ENCODE measurements at places on chromosomes 1 and 21.
A peak's percentile ranks its signal among the peaks of the same experiment; 100 is the strongest.

- DNase-seq, result no peak
These were observed 43.6 kb downstream of the AKNAD1 start for GRCh38 chr1:108813326-108813725.

- DNase-seq, result no peak
These were observed 11.7 kb downstream of the CD2 start for GRCh38 chr1:116765962-116766361.

GRCh38 chr1:94617957-94618739, 76.6 kb upstream of the F3 start:
- DNase-seq, result no peak

DNA sequence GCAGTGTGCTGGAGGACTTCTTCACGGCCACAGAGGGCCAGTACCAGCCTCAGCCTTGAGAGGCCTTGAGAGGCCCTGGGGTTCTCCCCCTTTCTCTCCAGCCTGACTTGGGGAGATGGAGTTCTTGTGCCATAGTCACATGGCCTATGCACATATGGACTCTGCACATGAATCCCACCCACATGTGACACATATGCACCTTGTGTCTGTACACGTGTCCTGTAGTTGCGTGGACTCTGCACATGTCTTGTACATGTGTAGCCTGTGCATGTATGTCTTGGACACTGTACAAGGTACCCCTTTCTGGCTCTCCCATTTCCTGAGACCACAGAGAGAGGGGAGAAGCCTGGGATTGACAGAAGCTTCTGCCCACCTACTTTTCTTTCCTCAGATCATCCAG, 6.2 kb upstream of the HDAC1 start:
- no peak for DNase-seq

DNA sequence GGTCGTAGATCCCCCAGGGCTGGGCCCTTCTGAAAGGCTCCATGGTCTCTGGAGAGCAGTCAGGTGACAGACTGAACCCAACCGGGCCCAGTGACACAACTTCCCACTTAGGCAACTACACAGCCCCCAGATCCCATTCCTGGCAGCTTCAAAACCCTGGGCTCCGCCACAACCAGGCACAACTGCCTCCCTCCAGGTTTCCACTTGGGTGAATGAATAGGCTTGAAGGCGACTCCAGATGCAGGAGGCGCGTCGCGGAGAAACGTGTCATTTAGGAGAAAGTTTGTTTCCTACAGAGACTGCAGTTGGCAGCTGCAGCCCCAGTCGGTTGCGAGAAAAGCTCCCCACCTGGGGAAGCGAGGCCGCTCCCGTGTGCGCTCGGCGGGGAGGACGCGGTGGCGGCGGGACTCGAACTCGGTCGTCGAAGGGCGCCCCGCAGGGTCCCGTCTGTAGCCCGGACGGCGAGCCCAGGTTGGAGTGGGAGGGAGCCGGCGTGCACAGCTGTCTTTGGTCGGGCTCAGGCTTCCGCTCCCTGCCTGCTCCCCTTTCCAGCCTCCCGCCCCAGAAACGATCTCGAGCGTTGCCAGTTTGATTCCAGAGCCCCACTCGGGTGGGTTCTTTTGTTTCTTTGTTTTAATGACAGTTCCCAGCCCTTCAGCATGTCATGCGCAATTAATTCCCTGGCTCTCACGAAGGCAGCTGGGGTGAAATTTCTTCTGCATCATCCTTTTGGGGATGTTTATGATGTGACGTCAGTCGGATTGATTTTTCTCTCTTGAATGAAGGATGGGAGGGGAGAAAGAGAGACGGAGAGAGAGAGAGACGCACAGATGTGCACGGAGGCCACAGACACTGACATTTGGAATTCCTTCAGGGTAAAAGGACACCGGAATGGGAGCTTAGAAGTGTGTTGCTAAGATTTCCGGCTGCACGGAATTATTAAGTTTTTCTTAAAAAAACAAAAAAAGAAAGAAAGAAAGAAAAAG, 862 bp upstream of the SGIP1 start:
- no peak for DNase-seq

GRCh38 chr1:89603651-89604413, 29.1 kb upstream of the LRRC8C start:
- no peak for DNase-seq

- DNase-seq, result no peak
These were observed 88.5 kb downstream of the GPR88 start for GRCh38 chr1:100626397-100626796.

GRCh38 chr1:183723571-183723970, 70.5 kb upstream of the APOBEC4 start:
- no peak for DNase-seq

DNA sequence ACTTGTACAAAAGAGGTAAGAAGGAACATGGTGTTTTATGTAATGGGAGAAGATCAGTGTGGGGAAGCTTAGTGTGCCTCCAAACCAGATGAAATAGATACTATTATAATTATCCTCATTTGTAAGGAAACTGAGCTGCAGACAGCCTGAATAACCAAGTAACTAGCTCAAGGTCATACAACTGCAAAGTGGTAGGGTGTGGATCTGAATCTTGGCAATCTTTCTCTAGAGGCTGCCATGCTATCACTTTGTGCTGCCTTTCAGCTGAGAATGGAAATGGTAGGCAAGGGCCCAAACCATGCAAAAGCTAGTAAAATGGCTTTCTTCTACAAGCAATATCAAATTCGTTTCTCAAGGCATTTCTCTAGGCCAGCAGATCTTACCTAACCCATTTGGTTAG, 51.0 kb downstream of the DUSP10 start:
- no peak for DNase-seq

- no peak for DNase-seq
These were observed 20.1 kb upstream of the COL16A1 start for GRCh38 chr1:31723828-31724359.

- no peak for DNase-seq
These were observed 63.9 kb upstream of the GRHL3 start for GRCh38 chr1:24255226-24255625.

DNA sequence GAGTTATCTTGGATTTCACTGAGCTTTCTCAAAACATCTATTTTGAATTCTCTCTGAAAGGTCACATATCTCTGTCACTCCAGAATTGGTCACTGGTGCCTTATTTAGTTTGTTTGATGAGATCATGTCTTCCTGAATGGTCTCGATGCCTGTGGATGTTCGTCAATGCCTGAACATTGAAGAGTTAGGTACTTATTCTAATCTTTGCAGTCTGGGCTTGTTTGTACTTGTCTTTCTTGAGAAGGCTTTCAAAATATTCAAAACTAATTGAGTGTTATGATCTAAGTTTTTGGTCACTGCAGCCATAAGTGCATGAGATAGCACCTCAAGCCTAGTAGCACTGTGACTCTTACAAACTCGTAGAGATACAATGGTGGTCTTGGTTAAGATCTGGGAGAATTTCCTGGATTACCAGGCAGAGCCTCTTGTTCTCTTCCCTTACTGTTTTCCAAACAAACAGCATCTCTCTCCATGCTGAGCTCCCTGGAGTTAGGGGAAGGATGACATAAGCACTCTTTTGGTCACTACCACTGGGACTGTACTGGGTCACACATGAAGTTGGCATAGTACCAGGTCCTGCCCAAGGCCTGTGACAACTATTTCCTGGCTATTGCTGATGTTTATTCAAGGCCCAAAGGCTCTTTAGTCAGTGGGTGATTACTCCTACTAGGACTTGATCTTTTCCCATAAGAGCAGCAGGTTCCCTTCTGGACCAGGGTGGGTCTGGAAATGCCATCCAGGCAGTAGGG, 25.6 kb downstream of the SLC22A15 start:
- DNase-seq, result peak; percentile 9

GRCh38 chr1:58718435-58718834, 18.6 kb upstream of the MYSM1 start:
- DNase-seq, result no peak

DNA sequence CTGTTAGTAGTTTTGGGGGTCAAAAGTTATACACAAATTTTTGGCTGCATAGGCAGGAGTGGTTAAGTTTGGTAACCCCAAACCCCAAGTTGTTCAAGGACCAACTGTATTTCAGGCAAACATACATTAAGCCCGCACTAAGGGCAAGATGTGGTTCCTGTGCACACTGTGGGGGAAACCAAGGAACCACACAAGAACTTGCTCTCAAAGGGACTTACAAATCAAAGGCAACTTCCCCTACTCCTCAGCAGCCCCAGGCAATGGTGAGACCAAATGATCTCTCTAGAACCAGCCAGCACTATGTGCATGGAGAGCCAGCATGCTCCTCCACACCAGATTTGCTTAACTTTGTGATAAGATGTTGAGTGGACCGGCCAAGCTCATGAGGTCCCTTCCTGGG, 35.3 kb downstream of the PACC1 start:
- DNase-seq, result no peak

- no peak for DNase-seq
These were observed 227.1 kb upstream of the MAP1LC3C start for GRCh38 chr1:242225767-242226573.

DNA sequence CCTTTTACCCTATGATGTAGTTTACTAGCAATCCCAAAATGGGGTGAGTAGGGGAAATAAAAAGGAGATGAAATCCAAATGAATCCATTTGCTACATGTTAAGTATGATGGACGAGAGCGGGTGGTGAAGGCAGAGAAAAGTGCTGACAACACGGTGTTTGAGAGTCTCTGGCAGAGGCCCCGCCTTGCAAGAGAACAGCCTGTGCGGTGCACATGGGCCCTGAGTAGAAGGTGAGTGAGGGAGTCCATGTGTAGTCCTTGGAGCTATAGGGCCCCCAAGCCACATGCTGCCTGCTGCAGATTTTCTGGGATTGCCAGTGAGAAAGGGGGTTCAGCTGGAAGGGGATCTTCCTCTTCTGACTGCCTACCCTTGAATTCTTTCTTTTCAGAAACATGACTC, 177.1 kb downstream of the TNR start:
- DNase-seq, result no peak

GRCh38 chr1:44832056-44832705, 10.9 kb downstream of the PTCH2 start:
- DNase-seq, result no peak

DNA sequence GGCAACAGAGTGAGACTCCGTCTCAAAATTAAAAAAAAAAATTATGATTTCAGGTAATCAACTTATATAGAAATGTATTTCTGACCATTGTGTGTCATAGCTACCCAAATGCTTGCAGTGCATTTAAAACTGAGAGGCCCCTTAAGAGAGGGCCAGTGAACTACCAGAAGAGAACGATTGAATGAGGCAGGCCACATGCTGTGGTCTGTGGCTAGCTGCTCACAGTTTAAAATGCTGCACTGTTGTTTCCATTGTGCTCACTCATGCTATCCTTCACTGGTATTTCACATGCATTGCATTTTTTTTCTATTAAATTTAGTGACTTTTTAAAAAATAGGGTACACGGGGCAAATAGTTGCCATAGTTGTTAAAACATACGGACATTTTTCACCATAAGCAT, 26.0 kb downstream of the CHML start:
- no peak for DNase-seq

DNA sequence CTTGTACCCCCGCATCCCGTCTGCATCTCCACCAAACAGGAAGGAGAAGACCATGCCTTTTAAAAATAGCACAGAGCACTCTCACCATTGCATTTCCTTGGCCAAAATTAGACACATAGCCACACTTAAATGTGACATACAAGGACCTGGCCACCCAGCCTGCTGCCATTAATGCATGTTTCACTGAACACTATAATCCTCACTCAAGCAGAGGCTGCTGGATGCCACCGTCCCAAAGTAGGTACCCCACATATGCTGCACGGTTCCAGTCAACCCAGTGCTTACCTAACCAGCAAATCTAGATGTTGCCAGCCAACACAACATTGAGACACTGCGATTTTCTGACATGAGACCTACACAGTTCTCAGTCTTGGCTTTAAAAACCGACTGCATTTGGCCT, 107.7 kb downstream of the ADSS2 start:
- no peak for DNase-seq

DNA sequence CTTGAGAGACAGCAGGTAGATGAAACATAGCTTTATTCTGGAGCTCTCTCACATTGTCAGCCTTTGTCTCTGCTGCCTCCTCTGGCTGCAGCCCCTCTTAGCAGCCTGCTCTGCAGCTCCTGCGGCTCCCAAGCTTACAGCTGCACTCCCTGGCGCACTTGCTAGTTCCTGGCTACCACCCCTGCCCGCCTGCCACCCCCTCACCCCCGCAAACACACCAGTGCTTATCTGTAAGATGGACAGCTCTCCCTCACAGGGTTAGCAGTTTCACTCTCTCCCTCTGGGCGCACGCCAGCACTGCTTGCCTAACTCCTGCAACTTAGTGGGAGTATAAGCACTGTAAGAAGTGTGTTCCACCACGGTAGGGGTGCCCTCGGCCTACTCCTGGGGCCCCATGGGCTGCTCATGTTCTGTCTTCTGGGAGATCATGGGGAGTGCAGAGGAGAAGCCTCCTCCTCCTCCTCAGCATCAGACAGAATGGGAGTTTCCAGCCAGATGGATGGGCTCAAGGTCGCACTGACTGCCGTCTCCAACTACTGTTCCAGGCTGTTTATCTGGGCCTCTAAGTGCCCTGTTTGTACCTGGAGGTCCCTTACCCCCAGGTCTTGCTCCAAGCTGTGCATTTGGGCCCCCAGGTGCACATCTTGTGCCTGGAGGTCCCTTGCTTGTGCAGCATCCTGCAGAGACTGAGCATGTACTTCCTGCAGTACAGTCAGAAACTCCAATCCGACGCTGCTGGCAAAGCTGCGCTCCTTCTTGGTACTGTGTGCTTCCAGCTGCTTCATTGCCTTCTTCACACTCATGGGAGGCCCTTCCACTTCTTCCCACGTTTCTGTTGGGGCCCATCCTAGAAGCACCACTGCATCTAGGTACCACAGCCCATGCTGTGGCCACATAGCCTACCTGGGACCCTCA, 1388.1 kb downstream of the AMY1C start:
- DNase-seq, result no peak

- DNase-seq, result no peak
These were observed 3.0 kb downstream of the SPEN start for GRCh38 chr1:15850471-15851001.

- no peak for DNase-seq
These were observed 116.5 kb downstream of the DSCAM start for GRCh38 chr21:40730426-40730800.

GRCh38 chr21:28240586-28240985, 752.1 kb downstream of the LTN1 start:
- no peak for DNase-seq

DNA sequence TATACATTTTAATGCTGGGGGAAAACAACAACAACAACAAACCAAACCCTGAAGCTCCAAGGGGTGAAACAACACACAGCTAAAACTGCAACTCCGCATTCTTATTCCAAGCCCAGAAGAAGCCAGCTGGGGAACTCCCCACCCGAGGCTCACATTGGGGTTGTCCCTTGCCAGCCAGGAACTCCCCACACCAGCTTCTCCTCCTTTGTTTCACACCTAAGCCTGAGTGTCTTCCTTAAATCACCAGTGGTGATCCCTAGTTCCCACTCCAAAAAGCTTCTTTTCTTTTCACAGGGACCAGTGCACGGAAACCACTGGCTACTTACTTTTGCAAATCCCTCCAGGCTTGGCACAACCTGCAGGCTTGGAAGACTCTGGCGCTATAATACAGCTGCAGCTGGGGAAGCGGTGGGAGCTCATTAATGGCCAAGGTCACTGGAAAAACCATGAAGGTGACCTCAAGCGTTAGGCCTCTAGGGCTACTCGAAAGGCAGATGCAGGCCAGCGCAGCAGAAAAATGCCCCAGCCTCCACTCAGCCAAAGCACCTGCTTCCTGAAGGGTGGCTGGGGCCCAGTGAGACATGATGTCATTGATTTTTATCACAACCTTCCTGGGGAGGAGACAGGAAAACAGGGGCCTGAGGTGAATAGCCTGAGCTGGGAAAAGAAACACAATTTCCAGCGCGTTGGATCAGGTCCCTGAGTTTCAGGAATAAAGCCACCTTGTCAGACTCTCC, 40.1 kb downstream of the TLR5 start:
- DNase-seq, result peak; percentile 86

Data from NCI-H774 (cell line).